ENCODE measurements at places on chromosomes 1 and 21.

- DNase-seq: no peak
These were observed 1.5 kb downstream of the EDEM3 start for GRCh38 chr1:184753117-184753516.

- DNase-seq: no peak
These were observed 46.7 kb upstream of the LBR start for GRCh38 chr1:225474439-225474985.

DNA sequence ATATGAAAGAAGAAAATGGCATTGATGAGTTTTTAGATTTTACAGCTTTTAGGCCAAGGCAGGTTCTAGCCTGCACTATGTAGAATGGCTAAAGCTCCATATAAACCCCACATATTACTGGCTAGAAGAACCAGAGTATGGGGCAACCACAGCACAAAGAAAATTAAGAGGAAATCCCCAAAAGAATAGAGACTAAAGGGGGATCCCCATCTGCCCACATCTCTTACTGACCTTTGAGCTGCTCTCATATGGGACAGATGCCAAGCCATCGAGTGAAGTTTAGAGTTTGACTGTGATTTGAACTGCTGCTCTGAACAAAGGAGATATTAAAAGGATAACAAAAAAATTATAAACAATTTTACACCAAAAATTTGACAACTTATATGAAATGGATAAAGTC is 102.2 kb upstream of the HAO2 start:
- DNase-seq: no peak

GRCh38 chr1:116690849-116691406 is 23.4 kb upstream of the IGSF3 start:
- no peak for DNase-seq

DNA sequence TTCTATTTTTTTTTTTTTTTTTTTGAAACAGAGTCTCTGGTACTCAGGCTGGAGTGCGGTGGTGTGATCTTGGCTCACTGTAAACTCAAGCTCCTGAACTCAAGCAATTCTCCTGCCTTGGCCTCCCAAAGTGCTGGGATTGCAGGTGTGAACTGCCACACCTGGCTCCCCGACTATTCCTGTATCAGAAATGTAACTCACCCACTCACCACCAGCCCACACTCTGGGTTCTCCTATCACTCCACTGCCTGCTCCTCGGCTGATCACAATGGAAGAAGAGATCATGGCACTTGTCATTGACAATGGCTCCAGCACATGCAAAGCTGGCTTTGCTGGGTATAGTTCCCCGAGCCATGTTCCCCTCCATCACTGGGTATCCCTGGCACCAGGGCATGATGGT is 15.9 kb downstream of the RABIF start:
- no peak for DNase-seq

- DNase-seq: no peak
These were observed 41.1 kb downstream of the WNT9A start for GRCh38 chr1:227906550-227907071.

DNA sequence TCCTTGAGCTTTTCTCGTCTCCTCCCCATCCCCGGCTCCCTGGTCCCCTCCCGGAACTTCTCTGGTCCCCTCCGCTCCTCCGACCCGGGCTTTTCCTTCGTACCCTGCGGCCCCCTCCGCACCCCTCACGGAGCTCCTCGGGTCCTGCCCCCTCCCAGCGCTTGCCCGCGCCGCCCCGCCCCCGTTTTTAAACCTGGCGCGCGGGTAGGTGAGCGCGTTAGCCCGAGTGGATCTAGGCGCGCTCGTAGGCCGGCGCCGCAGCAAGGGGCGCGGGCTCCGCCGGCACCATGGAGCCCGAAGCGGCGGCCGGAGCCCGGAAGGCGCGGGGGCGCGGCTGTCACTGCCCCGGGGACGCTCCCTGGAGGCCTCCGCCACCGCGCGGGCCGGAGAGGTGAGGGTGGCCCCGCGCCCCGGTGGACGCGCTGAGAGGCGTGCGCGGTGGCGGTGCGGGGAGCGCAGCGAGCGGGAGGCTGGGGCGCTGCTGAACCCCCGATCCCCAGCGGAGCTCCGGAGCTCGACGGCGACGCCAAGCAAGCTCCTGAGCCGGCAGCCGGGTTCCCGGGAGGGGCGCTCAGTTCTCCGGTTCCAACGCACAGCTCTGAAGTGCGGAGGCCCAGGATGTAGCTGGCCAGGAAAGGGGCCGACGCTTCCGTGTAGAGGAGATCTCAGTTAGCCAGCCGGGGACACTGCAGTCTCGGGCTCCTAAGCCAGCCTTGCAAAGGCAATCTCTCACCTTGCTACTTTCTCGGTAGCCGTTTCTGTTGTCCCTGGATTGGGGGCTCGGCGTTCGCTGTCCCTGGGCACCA is at the start of gene RIPPLY3:
RIPPLY3 (plus strand) TSS at position 217 of the 806 bp plus-strand sequence; CDS start at position 288, 71 bp downstream.
- DNase-seq: no peak
